CD4-positive, alpha-beta T cell treated with Interleukin-17A for 1 hour (primary cell): ENCODE measurements at places on chromosomes 12 and 14.

- DNase-seq = no peak
These were observed 60.3 kb upstream of the VPS33A start for GRCh38 chr12:122326586-122326985.

GRCh38 chr14:105093038-105093430, 27.8 kb upstream of the GPR132 start:
- peak; percentile 73 for DNase-seq

DNA sequence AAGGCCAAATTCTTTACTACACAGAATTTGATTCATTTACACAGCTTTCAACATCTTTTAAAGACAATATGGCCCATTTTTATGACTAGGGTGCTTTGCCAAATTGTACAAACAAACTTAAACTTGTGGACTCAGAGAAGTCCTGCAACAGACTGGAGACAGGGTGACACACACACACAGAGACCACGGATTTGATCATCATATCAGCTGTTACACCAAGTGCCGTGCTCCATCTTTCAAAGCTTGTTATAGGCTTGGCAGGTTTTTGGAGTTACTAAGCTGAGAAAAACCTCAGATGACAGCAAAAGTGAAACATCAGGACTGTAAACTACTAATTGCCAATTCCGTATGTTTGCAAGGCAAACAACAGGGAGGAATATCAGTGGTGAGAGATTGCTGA, 811.7 kb downstream of the GALC start:
- DNase-seq = no peak

DNA sequence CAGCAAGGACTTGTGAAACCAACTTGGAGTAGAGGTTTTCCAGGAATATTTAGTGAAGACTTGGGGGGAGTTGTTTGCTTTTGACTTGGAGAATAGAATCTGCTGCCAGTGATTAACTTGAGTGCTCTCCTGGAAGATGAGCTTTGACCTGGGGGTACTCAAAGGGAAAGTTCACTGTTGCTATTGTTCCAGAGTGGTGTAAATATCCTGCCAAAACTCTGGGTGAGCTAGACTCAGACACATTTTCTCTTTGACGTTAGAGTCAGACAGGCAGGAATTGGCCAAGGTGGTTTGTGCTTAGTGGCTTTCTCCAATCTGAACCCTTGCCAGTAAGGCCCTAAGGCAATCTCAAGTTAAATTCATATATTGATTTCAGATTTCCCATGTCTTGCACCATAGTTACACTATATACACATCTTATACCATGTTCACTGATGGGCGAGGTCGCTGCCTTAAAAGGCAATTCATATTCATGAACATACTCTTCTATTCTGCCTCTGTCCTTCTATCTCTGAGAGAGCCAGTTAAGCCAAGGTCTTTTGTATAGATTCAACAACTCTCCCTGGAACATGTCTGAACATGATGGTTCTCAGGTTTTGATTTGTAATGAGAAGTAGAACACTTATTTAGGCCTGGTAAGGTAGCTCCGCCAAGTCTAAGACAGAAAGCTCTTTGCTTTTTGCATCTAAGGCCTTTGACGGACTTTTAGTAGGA, 204.6 kb upstream of the SLC38A2 start:
- DNase-seq = no peak

- DNase-seq = peak; percentile 61
These were observed 19.6 kb downstream of the ACVR1B start for GRCh38 chr12:51970904-51971646.

DNA sequence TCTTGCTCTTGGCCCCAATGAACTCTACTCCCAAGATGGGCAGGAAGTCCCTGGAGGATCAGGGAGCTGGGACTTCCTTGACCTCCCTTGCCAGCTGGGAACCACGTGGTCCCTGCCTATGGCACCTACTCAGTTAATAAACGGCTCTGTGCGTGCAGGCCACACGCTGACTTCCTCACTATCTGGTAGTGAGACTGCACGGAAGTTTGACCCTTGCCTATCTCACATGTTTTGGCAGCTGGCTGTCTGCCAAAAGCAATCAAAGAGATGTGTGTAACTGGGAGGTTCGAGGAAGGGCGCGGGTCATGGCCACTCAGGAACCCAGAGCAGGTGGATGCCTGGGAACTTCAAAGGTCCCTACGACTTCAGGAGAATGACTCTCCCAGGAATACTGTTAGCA, 57.9 kb downstream of the RFLNA start:
- DNase-seq = no peak

DNA sequence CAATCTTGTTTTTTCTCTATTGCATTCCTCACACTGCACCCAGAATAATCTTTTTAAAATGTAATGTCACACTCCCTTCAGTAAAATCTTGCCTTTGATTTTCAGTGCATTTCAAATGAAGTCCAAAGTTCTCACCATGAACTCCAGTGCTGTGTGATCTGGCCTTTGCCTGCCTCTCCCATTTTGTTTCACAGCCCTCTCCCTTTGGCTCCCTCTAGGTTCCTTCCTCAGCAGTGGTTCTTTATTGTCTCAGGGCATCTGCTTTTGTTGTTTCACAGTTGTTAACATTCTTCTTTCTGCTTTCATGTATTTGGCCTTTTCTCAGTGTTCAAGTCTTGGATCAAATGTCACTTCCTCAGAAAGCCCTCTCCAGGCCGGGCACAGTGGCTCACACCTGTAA, 84.5 kb upstream of the AMN1 start:
- no peak for DNase-seq

GRCh38 chr12:132178316-132178715, 34.1 kb downstream of the NOC4L start:
- no peak for DNase-seq

GRCh38 chr14:77421201-77421600, 2.1 kb downstream of the NOXRED1 start:
- DNase-seq = no peak

- DNase-seq = no peak
These were observed 14.3 kb upstream of the CLMN start for GRCh38 chr14:95334044-95334443.

DNA sequence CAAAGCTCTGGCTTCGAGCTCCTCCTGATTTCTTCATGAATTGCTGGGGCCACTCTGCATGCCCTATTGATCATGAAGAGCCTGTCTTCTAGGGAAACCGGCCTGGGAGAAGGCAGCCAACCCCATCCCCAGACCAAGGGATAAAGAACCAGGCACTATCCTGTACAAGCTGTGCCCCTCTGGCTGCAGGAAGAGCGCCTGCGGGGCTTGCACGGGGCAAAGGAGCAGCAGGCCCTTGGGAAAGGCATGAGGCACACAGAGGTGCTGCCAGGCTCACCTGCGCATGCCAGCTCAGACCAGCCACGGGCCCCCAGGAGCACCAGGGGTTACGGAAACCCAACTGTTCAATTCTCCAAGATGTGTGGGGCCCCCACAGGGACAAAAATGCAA, 2.1 kb downstream of the ITPK1 start:
- no peak for DNase-seq

DNA sequence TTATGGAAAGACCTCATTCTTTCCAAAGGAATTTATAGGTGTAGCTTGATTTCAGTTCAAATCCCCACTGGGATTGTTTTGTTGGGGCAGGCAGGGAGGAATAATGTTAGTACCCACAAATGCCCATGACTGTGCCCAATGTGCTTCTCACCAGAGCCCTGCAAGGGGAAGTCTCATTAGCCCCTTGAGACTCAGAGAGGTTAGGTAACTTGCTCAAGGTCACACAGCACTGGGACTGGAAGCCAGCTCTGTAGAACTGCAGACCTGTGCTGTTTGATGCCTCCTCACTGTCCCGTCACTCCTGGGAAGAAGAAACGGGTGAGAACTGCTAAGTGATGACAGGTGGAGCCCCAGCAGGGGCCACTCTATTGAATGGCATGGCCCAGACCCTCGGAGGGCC, 8.9 kb downstream of the ANKRD9 start:
- no peak for DNase-seq

DNA sequence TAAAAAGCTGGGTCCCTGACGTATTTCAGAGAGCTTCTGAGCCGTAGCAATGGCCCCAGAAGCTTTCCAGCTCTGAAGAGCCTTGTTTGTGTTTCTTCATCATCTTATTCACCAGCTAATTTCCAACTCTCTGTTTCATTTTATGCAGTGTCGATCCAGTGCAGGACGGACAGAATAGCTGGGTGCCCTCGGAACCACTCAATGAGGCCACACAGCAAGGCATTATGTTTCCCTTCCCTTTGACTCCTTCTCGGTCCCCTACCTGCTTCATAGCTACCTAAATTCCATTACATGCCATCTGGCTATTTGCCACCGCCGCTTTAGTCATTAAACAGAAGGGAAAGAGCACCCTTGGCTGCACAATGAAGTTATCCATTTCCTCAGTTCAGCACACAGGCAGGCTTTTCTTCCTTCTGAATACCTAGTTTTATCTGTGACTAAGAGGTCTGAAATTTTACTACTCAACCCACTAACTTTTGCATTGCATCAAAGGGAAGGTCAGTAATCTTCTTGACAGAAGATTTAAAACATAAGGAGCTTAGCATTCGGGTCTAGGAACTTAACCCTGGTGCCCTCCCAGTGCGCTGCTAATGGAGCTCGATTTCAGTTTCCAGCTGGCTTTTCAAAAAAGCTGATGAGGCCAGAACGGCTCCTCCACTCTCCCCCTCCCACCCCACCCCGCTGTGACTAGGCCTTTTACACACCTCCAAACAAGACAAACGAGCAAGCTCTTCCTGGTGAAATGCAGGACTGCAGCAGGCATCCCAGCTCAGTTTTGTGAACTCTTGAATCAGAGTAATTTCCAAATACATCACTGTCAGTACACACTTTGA, 176.8 kb downstream of the GXYLT1 start:
- DNase-seq = no peak

DNA sequence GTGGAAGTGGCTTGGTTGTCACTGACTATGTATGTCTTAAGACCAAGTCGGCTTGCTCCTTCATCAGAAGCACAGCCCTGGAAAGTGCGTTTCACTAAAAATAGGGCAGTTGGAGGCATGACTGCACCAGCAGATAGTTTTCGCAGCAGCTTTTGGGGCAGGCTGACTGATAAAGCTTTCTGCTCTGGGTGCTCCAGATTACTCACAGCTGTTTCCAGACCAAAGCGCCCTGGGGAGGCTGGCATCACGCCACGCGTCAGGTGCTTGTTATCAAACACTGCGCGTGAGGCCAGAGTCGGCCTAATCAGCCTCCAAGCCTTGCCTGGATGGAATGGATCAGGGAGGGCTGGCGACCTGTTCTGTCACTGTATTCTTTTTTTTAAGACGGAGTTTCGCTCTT, 13.3 kb upstream of the LRRC10 start:
- DNase-seq = no peak

- DNase-seq = peak; percentile 53
These were observed 388.0 kb downstream of the VRK1 start for GRCh38 chr14:97185186-97185585.

GRCh38 chr14:22320362-22320750, 268.7 kb downstream of the DAD1 start:
- DNase-seq = no peak

GRCh38 chr14:90132821-90133570, 71.2 kb downstream of the KCNK13 start:
- DNase-seq = no peak

- peak; percentile 9 for DNase-seq
These were observed 29.8 kb downstream of the GPATCH2L start for GRCh38 chr14:76181546-76181945.

GRCh38 chr14:88016768-88017167, 11.8 kb downstream of the GPR65 start:
- no peak for DNase-seq

- peak; percentile 67 for DNase-seq
These were observed 466 bp downstream of the KICS2 start for GRCh38 chr12:64221651-64222008.

DNA sequence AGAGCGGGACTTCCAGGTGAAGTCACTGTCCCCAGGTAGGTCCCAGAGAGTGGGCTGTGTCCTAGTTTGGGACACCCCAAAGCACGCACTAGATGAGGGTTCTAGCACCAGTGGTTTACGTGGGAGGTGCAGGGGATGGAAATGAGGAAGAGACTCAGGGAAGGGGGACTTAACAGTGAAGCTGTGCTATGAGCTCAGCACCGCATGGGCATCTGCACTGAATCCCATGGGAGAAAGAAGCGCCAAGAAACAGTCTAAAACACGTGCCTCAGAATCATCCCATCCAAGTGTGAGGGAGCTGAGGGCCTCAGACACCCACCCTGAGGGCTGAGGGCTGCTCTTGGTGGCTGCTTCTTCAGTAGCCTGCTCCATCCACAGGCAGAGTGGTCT, 71.5 kb upstream of the ZFP36L1 start:
- no peak for DNase-seq

DNA sequence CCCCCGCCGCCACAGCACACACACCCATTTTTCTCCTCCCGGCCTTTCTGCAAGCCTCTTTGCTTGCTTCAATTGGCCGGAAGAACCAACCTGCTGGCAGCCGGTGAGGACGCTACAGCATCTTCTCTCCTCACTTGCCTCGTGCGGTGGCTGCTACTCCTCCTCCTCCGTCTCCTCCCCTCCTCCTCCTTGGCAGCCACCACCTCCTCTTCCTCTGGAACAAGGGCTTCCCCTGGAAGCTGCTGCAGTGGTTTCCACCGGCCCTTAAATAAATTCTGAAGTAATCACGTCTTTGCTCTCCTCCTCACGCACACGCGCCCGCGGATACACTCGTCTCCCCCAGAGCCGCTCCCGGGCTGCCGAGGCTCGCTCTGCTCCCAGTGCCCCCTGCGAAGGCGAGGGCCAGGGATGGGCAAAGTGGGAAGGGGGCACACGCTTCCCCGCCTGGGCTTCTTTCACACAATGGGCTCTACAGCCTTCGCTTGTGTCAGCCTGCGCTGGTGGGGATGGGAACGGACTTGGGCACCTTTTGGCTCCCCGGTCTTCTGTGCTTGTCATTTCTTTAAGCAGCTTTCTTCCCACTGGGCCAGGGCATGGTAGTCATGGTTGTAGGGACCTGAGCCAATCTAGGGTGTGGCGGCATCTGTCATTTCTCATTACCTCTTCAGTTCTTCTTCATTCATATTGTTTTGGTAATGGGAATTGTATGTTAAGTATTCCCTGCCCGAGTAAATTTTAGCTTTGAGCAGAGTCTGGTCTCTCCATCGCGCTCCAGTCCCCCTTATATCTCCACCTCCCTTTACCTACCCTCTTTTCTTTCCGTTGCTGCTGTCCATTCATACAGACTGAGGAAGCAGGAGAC, at the start of gene PPFIA2:
TSS of gene PPFIA2 (minus strand) at position 161 of the 862 bp plus-strand sequence.
- DNase-seq = no peak

GRCh38 chr12:104183443-104183842, 32.1 kb upstream of the TXNRD1 start:
- no peak for DNase-seq

GRCh38 chr12:121791671-121792551, 1.6 kb downstream of the RHOF start:
- DNase-seq = peak; percentile 77

- DNase-seq = no peak
These were observed 1.7 kb downstream of the C1QL4 start for GRCh38 chr12:49335118-49335954.

GRCh38 chr14:57811998-57812546, 53.8 kb downstream of the SLC35F4 start:
- DNase-seq = no peak

GRCh38 chr12:54606556-54606955, 18.1 kb upstream of the PPP1R1A start:
- no peak for DNase-seq

- no peak for DNase-seq
These were observed 42.6 kb downstream of the PLXNC1 start for GRCh38 chr12:94191023-94191422.

GRCh38 chr12:124369055-124369826, 74.3 kb downstream of the RFLNA start:
- DNase-seq = no peak

- no peak for DNase-seq
These were observed 7.6 kb upstream of the SIX1 start for GRCh38 chr14:60656686-60657455.
